ENCODE measurements at places on chromosomes 1 and 21.

DNA sequence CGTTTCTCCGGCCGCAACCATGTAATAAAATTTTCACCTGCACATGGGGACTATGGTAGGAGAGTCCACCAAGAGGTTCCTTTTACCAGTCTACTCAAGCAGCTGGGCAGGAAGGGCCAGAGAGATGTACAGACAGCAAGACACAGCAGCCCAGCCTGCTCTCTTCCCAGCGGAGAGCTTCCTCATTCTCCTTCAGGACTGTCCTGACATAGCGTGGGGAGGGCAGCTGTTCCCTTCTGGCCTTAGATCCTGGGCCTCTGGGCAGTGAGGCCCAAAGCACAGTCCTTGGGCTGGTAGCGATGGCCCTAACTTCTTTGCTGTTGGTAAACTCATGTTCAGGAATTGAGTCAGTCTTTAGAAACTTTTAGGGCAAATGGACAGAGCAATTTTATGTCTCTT, 89.1 kb downstream of the BCAR3 start:
- no peak for DNase-seq

- DNase-seq, result no peak
These were observed 84.0 kb downstream of the PHTF1 start for GRCh38 chr1:113675302-113675701.

GRCh38 chr1:115701090-115701489, 59.3 kb downstream of the VANGL1 start:
- DNase-seq, result no peak

GRCh38 chr1:225851805-225852204, 30.4 kb downstream of the TMEM63A start:
- DNase-seq, result no peak

DNA sequence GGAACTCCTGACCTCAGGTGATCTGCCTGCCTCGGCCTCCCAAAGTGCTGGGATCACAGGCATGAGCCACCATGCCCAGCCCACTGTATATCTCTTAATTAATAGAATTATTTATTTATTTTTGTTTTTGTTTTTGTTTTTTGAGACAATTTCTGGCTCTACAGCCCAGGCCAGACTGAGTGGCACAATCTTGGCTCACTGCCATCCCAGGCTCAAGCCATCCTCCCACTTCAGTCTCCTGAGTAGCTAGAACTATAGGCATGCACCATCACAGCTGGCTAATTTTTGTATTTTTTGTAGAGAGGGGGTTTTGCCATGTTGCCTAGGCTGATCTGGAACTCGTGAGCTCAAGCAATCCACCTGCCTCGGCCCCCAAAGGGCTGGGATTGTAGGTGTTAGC, 15.7 kb upstream of the WDTC1 start:
- no peak for DNase-seq

GRCh38 chr1:17588048-17588871, 48.8 kb downstream of the ARHGEF10L start:
- DNase-seq, result no peak

DNA sequence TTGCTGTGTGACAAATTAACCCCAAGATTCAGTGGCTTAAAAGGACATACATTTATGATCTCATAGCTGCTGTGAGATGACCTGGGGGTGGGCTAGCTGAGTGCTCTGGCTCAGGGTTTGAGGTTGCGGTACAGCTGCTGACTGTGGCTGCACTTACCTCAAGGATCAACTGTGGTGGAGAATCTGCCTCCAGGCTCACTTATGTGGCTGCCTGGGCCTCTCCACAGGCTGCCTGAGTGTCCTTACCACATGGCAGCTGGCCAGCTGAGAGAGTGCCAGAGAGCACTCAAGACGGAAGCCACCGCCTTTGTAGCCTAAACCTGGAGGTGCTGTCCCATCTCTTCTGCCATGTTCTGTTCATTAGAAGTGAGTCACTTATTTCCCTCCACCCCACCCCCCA, 5.7 kb downstream of the LRRC71 start:
- DNase-seq, result no peak

DNA sequence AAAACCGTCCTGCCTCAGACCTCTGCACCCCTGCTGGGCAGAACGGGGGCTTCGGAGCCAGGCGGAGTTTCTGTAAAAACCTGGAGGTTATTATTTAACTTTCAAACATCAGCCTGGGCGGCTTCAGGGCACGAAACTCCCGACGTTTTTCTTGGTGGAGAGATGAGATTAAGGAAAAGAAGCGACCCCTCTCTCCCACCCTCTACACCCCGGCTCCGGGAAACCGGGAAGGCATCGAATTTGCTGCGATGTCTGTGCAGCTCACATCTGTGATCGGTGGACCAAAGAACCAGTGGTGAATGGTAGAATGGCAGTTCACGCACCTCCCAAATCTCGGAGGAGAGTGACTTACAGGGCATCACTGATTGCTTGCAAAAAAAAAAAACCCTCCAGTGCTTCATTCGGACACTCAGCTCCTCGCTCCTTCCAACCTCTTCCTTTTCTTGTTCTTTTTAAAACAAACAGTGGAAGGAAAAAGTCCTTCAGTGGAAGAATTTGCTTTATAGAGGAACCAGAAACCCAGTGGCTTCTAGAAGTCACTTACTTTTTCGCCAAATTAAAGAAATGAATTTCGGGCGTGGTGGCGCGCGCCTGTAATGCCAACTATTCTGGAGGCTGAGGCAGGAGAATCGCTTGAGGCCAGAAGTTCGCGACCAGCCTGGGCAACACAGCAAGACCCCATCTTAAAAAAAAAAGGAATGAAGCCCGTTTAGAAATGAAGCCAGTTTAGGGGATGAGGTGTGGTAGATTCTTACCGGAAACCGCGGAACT, 884 bp downstream of the PHACTR4 start:
- DNase-seq, result no peak

GRCh38 chr1:68143633-68144032, 88.7 kb downstream of the WLS start:
- no peak for DNase-seq

DNA sequence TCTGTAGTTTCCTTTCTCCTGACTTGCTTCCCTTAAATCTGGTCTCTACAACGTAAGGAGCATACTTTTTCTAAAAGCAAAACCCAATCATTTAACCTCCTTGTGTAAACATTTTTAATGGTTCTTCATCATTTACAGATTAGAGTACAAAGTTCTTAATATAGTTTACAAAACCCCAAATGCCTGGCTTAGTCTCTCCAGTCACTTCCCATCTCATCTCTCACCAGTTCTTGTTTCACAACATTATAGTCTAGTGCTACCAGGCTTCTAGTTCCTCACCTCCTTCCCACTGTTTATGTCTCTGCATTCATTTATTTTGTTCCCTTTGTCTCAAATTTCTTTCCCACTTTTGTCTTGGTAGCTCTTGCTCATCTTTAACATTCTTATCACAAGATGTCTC, 168.4 kb downstream of the FASLG start:
- DNase-seq, result no peak

DNA sequence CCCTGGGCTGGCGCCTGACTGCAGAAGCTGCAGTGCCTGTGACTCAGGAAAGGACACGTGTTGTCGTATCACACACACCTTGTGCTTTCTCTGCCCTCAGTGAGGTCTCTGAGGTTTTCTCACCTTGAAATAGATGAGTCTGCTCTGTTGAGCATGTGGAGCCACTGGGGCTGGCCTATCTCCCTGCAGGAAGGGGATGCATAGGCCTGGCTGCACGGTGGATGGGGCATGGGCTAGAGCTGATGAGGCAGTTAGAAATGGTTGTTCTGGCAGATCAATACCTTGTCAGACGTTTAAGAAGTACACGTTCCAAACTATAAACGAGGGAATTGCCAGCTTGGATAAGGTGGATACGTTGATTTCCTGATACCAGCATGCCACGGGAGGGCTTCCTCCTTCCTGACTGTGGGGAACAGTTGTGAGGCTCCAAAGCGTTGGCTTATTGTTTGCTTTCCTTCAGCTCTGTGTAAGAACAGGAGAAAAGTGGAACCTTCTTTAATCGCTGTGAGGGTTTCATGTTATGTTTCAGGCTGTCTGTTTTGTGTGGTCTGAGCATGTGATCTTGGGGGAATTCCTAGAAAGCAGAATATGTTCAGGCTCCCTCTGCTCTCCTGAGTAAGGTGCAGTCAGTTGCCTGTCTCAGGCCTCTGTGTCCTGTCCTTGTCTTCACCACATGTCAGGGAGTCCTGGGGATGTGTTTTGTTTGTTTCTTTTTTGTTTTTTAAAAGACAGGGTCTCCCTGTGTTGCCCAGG, 44.8 kb downstream of the PCNT start:
- DNase-seq, result no peak

- DNase-seq, result no peak
These were observed 47.8 kb downstream of the DHX9 start for GRCh38 chr1:182886985-182887384.

DNA sequence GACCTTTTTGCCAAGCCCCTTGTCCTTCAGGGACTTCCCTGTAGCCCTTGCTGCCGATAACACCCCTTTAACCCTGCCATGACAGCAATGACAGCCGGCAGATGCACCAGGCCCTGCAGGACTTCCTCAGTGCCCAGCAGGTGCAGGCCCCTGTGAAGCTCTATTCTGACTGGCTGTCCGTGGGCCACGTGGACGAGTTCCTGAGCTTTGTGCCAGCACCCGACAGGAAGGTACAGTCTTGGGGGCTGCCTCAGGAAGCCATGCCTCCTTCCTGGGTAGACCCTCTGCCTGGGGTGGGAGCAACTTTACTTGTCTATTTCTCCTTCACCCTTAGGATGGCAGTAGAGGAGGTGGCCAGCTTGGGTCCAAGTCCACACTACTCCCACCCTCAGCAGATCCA, 16.1 kb upstream of the PADI6 start:
- DNase-seq, result no peak

GRCh38 chr1:182888736-182889531, 49.8 kb downstream of the DHX9 start:
- no peak for DNase-seq
